Endothelial cell of umbilical vein (primary cell): ENCODE measurements at places on chromosomes 5 and 9. TPM values are rescaled to one million over a fixed set of nuclear protein-coding genes. Genes with fewer than 3 reads are reported as not detected.

DNA sequence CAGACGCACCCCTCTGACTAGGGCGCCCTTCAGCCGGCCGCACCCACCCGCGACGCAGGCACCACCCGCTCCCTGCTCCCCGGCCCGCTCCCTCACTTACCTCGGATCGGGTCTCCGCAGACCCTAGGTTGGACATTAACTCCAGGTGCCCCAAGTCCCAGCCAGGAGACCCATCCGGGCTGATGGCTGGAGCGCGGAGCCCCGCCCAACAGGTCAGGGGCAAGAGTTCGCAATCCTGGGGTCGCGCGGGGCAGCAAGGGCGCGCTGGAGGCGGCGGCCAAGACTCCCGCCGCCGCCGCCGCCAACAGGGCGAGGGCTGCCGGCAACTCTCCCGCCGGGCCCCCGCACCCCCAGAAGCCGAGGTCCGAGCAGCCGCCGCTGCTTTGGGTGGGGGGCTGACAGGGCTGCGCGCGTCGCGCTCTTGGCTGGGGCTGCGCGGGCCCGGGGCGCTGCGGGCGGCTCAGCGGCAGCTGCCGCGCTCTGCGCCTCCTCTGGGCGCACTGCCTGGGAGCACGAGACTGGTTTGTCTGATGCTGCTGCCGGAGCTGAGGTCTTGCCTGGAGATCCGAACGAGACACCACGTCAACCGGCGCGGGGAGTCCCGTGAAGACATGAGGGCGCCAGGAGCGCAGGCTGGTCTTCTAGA is at the start of gene GDNF:
Gene GDNF (minus strand): TSS at position 635 of the 646 bp plus-strand sequence. CDS start 5,245 bp downstream, outside the sequence.
- peak; percentile 17 for DNase-seq

DNA sequence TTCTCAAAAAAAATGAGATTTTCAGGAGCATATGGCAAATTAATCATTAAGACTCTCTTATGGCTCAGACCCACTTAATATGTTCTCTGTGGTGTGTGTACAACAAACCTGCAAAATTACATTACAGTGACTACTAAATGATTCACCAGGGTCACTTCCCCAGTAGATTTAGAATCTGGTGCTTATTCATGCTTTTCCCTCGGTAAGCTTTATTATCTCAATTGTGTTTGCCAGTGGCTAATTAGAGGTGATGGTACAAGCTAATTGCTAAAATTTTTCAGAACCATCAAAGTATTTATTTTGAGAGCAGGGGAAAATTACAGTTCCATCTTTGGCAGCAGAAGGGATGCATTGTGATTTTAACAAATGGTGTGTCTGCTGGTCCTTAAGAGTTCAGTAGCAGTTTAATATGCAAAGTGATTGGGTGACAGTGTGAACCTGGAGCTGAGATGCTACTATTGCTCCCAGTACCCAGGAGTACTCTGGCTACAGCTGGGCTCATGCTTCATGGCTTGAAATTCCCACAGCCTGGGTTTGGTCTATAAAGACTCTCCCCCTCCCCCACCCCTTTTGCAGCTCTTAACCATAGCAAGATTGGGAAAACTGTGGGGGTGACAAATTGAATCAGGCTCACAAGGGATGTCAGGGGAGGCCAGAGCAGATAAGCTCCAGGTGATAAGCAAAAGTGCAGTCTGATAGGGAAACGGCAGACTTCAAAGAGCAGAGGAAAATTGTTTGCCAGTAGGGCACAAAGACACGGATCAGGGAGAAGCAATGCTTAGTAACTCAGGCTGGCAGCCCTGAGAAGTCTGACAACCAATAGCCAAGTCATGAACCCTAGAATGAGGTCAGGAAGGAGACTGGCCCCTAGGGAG is 92.8 kb upstream of the RAD23B start:
- peak; percentile 5 for DNase-seq

DNA sequence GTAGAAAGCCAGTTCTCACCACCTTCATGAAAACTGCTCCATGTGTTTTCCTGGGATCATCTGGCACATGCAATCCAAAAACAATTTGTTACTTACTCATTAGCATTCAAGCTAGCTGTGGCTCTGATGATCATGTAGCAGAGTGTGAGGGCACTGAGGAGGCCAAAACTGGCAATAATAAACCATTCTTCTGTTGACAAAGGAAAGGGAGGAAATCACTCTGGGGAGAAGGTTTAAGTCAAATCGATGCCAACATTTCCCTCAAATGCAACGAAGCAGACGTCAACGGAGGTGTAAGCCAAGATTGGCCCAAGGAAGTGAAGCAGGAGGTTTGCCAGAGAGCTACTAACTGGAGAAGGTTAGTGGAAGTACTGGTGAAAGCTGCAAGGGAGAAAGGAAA is 55.7 kb upstream of the TBC1D9B start:
- DNase-seq = no peak

GRCh38 chr5:25090854-25091253 is 446.1 kb upstream of the CDH10 start:
- no peak for DNase-seq

DNA sequence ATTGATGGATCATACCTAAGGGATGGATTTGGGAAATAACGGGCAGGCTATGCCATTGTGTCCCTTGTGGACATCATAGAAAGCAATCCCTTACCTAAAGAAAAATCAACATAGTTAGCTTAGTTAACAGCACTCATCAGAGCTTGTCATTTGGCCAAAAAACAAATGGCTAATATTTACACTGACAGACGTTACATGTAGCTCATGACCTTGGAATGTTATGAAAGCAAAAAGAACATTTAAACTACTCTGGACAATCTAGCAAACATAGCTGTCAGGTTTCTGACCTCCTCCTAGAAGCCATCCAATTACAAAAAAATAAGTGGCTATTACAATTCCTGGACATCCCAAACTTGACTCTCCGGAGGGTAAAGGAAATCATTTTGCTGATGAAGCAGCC is 23.8 kb downstream of the TMEM232 start:
- no peak for DNase-seq

GRCh38 chr9:121363622-121363961 is 6.5 kb downstream of the STOM start:
- DNase-seq = peak; percentile 56

- DNase-seq = no peak
Measured at GRCh38 chr5:97778451-97778850, 595.4 kb upstream of the RIOK2 start.

DNA sequence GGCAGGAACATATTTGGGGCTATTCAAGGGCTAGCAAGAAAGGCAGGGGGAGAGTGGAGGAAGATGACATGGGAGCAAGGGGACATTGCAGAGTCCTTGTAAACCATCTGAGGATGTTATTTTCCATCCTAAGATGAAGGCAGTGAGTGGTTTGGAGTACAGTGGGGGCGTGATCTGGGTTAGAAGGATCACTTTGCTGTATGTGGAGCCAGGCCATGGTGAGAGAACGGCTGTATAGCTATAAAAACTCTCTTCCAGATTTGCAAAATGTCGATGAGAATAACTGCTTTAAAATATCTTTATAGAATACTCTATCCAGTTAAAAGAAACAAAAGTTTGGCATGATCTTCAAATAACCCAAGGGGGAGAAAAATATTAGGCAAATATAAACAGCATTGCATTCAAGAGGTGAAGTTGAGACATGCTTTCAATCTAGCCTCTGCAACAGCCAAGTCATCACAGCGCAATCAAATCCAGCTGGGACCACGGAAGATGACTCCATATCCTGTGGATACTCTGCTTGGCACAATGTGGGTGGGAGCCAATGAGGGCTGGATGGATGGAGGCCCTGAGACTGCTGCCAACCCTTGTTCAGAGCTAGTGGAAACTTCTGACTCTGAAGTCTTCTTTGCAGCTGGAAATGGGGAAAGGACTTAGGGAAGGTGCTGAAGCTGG is 111.5 kb upstream of the BASP1 start:
- peak; percentile 82 for DNase-seq

- DNase-seq = no peak
Measured at GRCh38 chr5:42854795-42855194, 43.1 kb upstream of the SELENOP start.

C1QTNF2 gene
- 0.53 TPM in 1 of 2 replicates, not detected in the other for total RNA-seq

C5orf58 gene
- not detected in 2 replicates for total RNA-seq

OR1J2 gene
- total RNA-seq = not detected in 2 replicates
